Mucosa of descending colon (tissue), 3 donors: ENCODE measurements at places on chromosomes 13 and 19.
A peak's percentile ranks its signal among the peaks of the same experiment; 100 is the strongest.

- peak; percentile 97 for DNase-seq
These were observed 13.1 kb upstream of the NANOS2 start for GRCh38 chr19:45927565-45928261.

- DNase-seq = no peak
These were observed 76.9 kb downstream of the GADD45B start for GRCh38 chr19:2552859-2553258.

- DNase-seq = no peak
These were observed 84.3 kb downstream of the TEX29 start for GRCh38 chr13:111404746-111405145.

DNA sequence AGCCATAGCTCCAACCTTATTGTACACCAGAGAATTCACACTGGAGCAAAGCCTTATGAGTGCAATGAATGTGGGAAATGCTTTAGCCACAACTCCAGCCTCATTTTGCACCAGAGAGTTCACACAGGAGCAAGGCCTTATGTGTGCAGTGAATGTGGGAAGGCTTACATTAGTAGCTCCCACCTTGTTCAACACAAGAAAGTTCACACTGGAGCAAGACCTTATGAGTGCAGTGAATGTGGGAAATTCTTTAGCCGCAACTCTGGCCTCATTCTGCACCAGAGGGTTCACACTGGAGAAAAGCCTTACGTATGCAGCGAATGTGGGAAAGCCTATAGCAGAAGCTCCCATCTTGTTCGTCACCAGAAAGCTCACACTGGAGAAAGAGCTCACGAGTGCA, 5.9 kb upstream of the TRAPPC2B start:
- no peak for DNase-seq

DNA sequence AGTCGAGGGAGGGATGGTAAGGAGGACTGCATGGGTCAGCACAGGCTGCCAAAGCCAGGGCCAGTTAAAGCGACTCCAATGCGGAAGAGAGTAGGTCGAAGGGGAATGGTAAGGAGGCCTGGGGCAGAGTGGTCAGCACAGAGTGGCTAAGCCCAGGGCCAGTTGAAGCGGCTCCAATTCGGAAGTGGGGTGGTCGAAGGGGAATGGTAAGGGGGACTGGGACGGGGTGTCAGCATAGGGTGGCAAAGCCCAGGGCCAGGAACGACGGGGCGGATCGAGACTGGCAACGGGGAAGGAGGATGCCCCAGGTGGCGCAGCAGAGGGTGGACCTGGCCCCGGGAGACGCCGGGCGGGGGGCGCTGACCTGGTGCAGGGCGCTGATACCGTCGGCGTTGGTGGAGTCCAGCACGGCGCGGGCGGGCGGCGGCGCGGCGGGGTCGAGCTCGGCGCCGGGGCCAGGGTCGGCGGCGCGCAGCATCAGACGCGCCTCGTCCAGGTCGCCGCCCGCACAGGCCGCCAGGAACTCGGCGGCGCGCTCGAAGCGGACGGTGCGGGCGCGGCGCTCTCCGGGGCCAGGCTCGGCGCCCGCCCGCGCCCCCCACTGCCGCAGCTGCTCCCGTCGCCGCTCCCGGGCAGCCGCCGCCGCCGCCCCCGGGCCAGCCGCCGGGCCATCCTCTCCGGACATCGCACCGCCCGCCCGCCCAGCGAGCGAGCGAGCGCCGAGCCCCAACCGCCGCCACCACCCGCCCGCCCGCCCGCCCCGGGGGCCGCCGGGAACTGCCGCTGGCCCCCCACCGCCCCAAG, at the start of gene PPP1R12C:
PPP1R12C (minus strand) TSS at position 779 of the 804 bp plus-strand sequence; CDS start at position 685, 94 bp downstream.
- peak; percentile 41 for DNase-seq

GRCh38 chr13:23778879-23779278, 110.3 kb downstream of the MIPEP start:
- no peak for DNase-seq

- no peak for DNase-seq
These were observed 47.4 kb downstream of the EFNB2 start for GRCh38 chr13:106488076-106488475.

- no peak for DNase-seq
These were observed 4.8 kb downstream of the LENG9 start for GRCh38 chr19:54458648-54459281.

DNA sequence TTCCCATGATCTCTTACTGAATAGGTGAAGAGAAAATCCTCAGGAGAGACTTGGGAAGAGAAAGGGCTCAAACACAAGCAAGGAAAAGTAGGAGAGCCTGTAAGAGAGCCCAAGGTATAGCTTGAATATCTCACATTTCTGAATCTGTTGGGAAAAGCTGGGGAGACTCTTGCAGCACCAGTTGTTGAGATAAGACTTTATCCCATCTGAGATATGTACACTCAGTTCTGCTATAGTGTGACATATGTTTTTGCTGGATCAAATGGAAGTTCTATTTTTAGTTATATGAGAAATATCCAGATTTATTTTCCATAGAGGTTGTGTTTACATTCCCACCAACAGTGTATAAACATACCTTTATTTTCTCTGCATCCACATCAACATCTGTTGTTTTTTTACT, 246.1 kb downstream of the NDFIP2 start:
- no peak for DNase-seq

- no peak for DNase-seq
These were observed 21.7 kb downstream of the IRS2 start for GRCh38 chr13:109764470-109765291.

GRCh38 chr19:41457241-41457640, 14.3 kb downstream of the ERICH4 start:
- DNase-seq = no peak

GRCh38 chr13:47215736-47216135, 318.9 kb upstream of the HTR2A start:
- no peak for DNase-seq

DNA sequence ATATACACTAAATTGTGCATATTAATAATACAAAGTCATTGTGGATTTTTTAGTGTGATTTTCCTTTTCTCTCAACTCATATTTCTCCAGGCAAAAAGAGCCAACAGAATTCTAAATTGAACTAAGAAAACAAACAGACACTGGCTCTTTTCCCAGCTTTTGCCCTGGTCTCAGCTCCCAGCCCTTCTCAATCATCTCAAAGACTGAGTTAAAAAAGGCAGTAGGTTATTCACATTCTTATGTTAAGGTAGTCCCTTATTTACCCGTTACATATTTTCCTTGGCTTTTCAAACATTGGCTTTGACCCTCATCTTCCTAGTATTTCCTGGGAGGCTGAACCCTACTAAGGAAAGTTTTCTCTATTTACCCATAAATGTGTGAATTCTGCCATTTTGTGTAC, 753.6 kb downstream of the LIG4 start:
- no peak for DNase-seq
